ENCODE measurements at places on chromosomes 13 and 19.

DNA sequence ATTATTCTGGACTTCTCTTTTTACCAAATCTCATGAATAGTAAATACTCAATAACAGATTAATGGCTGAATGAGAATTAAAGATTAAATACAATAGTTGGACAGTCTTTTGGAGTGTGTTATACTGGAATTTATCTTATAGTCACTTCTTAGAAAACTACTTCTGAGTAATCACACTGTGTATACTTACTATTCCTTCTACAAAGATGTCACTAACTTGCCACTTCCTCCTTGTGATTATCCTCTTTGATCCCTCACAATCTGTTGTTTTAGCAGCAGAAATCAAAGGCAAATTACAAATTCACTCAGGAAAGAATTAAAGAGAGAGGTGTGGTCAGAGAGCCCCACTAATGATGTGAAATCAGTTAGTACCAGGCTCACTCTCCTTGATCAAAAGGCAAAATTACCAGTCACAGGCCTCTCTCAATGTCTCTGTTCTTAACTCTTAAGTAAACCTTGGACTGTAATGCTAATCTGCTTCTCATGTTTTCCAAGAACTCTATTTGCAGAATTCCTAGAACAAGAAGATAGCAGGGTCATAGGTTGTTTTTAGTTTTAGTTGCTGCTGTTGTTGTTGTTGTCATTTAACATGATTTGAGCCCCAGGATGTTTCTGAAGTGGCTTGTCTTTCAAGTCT lies 37.3 kb upstream of the FNDC3A start:
- no peak for DNase-seq

DNA sequence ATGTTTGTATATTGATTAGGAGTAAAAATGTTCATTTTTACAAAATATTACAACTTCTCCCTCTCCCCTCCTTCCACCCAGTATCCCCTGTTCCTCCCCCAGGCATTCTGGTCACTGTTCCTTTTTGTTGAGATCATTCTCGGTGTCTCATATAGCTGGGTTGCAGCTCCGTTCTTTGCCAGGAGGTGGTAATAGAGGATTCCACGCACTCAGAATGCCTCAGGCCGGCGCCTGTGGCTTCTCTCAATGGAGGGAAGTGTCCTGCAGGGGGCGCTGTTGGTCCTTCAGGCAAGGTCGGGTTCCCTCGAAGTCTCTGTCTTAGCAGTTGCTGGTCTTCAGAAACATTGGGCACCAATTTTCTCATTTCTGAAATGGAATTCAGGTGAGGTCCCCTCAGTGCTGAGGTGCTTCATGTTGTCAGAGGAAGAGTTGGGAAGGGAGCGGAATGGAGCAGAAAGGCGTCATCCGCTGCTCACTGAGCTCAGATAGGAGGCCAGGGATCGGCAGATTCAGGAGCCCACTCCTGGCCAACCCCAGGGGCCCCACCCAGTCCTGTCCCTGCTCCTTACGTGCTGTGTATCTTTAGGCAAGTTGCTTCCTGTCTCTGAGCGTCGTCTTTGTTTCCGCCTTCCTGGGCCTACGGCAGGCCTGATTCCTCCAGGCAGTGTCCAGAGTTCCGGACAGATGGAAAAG lies 10.3 kb upstream of the GARIN5A start:
- DNase-seq: no peak

DNA sequence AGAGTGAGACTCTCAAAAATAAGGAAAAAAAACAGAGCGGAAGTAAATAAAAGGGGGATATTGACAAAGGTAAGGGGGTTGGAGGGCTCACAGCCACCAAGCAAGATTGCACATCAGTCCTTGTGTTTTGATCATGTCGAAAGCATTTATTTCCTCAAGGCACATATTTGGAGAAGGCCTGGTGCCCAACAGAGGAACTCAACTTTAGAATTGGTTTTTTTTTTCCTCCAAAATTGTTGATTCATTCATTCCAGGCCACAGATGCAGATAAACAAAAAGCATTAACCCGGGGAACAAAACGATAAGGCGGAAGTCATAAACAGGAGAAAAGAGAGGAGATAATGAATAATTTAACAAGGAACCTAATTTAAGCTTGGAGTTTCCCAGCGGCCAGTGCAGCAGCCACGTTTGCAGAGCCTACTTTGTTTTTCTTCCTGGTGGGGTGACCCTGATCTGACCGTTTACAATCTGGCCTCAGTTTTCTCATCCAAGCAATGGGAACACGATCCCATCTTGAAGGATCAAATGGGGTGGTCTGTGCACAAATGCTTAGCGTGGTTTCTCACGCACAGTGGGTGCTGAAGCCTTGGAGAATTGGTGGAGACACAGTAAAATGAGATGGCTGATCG lies 2.1 kb upstream of the PTPRS start:
- no peak for DNase-seq

- DNase-seq: no peak
These were observed 126.5 kb downstream of the PIBF1 start for GRCh38 chr13:72908416-72908815.

DNA sequence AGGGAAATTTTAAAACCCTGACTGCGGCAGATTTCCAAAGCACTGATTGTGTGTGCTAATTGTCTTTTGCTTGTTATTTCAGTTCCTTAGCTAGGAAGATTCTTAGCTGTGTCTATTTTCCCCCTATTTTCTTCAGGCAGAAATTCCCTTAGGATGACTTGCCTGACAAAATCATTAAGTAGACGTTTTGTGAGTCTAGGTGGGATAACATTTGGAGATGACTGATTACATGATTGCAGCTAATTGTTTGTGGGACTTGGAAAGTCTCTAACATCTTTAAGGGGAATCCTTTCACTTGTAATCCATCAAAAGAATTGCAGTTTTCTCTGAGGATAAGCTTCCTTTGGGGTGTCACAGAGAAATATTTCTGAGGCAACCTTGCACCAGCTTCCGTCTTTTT lies 228.0 kb downstream of the OXGR1 start:
- DNase-seq: no peak
